ENCODE measurements at places on chromosomes 5 and 9.
A peak's percentile ranks its signal among the peaks of the same experiment; 100 is the strongest.

GRCh38 chr5:168987543-168988300 is 313.2 kb downstream of the SLIT3 start:
- DNase-seq, result peak; percentile 61

DNA sequence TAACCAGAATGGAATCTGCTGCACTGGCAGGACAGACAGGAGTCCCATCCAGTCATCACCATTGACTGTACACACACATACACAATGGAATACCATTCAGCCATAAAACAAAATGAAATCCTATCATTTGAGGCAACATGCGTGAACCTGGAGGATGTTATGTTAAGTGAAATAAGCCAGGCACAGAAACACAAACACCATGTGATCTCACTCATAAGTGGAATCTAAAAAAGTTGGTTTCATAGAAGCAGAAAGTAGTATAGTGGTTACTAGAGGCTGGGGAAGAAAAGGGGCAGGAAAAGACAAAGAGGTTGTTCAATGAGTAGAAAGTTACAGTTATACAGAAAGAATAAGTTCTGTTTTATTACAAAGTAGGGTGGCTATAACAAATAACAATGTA is 884.0 kb upstream of the ACO1 start:
- DNase-seq, result no peak

- no peak for DNase-seq
Observed at GRCh38 chr9:34984049-34984448, 5.5 kb upstream of the DNAJB5 start.

DNA sequence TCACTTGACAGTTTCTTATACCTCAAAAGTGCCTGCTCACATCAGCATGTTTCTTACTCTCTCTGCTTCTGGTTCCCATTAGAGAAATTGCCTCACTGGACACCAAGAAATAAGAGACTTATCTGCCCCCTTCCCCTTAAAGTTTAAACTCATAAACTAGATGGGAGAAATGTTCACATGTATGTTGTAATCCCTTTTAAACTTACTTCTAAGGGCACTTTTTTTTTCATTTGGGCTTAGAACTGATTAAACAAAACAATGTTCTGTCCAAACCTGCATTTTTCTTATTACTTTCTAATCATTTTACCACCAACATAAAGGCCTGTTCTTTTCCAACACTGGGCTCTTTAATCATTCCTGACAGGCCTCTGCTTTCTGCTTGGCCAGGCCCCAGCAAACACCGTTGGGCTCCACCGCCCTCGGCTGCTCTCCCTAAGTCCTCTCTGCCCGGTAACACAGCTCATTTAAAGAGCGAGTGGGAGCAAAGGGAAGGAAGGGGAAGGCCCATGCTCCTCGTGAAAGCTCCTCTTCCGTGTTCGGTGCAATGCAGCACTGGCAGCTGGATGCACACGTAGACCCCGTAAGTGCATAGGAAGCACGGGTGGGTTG is 53.4 kb downstream of the ROR2 start:
- no peak for DNase-seq

GRCh38 chr9:138085568-138085967 is 208.0 kb downstream of the CACNA1B start:
- no peak for DNase-seq

GRCh38 chr5:57492632-57493031 is 10.0 kb upstream of the ACTBL2 start:
- DNase-seq, result no peak

DNA sequence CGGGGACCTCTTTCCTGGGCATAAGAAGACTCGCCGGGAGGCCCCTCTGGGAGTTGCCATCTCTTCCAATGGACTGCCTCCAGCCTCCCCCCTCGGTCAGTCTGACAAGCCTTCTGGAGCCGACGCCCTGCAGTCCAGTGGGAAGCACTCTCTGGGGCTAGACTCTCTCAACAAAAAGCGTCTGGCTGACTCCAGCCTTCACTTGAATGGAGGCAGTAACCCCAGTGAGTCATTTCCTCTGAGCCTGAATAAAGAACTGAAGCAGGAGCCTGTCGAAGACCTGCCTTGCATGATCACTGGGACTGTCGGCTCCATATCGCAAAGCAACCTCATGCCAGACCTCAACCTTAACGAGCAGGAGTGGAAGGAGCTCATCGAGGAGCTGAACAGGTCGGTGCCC is 28.4 kb upstream of the LTC4S start:
- DNase-seq, result no peak

DNA sequence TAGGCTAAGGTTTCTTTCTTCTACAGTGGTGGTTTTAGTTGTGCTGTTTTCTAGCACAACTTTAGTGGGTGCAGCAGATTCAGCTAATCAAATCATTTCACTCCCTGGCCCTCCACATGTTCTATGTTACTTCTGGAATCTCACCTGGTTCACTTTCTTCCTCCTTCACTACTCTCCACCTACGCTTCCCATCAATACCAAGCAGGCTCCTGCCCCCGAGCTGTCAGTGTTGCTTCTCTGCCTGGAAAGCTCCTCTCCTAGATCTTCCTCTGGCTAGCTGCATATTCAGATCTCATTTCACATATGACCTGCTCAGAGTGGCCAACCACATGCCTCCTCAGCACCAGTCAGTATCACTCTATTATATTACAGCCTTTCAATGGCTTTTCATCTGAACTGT is 19.6 kb upstream of the GABRB2 start:
- DNase-seq, result no peak

DNA sequence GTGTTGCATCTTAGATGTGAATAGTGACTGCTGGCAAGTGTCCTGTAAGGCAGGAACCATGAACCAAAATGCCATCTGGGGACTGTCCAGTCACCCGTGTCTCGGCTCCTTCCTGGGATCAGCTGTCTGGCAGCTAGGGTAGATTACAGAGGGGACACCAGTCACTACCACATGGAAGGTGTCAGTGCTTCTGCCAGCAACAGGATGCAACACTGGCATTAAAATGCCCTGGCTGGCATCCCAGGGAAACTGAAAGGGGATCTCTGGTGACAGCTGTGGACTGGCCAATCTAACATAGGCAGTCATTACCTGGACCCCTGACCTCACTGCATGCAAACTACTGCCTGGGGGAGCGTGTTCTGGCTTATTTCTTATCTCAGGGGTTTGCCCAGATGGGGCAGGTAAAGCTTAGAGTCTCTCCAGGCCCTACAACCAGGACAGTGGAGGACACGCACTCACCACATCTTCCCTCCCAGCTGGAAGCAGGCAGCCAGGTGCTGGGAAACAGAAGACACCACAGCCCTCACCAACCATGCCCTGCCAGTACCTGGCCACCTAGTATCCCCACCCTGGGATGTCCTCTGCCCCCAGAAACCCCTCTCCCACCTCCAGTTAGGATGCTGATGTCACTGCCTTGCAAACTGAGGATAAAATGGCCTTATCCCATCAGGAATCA is 83.8 kb downstream of the SEMA4D start:
- DNase-seq, result no peak

- DNase-seq, result no peak
Observed at GRCh38 chr5:132999246-132999645, 27.1 kb downstream of the ZCCHC10 start.

GRCh38 chr5:72572236-72572765 is 65.1 kb upstream of the ZNF366 start:
- no peak for DNase-seq

- DNase-seq, result peak; percentile 21
Observed at GRCh38 chr9:95724253-95724991, 151.1 kb upstream of the ERCC6L2 start.

DNA sequence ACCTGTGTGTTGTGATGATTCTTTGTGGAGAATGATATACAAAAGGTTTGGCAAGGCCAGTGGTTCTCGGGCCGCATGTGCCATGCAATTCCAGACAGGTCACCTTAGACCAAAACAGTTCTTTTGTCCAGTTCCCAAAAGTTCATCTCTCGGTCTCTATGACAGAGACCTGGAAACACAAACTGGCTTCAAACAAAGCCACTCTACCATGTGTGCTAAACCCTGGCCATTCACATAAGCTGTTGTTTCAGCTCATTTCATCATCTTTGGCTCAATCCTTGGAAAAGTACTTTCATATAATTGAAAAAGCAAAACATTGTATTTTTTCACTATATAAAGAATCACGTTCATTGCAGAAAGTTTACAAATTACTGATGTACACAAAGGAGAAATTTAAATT is 210.5 kb upstream of the SEMA6A start:
- no peak for DNase-seq

- DNase-seq, result no peak
Observed at GRCh38 chr9:32339424-32339823, 45.0 kb upstream of the ACO1 start.

- no peak for DNase-seq
Observed at GRCh38 chr9:99430301-99430700, 208.2 kb downstream of the SEC61B start.

DNA sequence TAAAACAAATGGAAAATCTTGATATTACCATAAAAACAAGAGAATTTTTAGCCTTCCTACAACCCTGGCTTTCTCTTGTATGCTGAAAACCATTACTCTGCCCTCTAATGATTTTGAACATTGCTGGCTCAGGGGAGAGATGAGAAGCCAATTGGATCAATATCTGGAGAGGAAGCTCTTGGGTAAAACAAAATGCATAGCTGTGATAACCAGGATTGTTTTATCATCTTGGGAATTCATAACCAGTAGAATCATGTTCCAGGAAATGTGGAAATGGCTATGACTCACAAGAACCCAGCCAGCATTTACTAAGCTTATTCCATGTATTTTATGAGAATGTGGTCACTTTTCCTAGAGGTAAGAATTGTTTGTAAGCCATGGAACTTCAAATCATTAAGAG is 51.1 kb upstream of the CTNND2 start:
- DNase-seq, result no peak

- DNase-seq, result no peak
Observed at GRCh38 chr5:177100714-177101121, 14.0 kb downstream of the FGFR4 start.

DNA sequence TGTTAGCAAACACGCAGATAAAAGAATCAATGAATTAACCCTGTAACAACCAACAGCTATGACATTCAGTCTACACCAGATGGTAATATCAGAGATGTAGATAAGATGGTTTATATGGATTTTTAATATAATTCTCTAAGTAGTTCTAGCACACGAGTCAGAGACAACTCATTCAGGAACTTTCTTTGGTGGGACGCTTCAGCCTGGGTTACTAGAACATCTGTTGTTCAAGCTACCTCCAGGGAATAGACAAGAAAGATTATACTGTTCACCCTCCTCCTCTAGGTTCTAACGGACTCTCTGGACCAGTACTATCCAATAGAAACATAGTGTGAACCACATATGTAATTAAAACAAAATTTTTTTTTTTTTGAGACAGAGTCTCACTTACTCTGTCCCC is 73.8 kb downstream of the RAPGEF1 start:
- DNase-seq, result no peak

DNA sequence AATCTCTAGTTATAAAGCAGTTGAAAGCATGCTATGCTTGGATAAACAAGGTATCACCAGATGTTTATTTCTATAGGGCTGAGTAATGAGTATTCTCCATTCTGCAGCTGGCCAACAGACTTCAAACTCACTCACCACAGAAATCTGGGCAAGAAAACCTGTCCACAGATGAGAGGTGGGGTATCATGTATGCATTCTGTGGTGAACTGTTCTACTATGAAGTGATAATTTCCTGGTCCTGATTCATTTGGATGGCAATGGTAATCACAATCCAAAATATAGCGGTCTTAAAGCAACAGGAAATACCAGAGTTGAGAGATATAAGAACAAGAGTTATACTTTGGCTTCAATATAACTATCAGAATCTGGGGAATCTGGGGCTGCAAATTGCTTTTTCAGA is 65.9 kb upstream of the EFNA5 start:
- DNase-seq, result no peak

Data from stimulated activated CD4-positive, alpha-beta T cell treated with anti-CD3 and anti-CD28 coated beads, Interleukin-4, amount 100 ng/mL, for 48 hours (primary cell).